ENCODE measurements at places on chromosomes 12 and 14.

DNA sequence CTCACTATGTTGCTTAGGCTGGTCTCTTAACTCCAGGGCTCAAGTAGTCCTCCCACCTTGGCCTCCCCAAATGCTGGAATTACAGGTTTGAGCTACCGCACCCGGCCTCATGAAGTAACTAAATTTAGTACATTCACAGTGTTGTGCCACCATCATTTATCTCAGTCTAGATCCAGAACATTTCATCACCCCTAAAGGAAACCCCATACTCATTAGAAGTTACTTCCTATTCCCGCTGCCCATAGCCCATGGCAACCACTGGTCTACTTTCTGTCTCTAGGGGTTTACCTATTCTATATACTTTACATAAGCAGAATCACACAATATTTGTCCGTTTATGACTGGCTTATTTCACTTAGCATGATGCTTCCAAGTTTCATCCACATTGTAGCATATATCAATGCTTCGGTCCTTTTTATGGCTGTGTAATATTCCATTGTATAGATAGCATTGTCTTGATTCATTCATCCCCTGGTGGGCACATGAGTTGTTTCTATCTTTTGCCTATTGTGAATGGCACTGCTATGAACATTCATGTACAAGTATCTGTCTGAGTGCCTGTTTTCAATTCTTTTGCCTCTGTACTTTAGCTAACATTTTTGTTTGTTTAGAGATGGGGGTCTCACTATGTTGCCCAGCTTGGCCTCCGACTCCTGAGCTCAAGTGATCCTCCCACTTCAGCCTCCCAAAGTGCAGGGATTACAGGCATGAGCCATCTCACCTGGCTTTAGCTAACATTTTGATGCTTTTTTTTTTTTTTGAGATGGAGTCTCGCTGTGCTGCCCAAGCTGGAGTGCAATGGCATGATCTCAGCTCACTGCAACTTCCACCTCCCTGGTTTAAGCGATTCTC lies 10.2 kb upstream of the SH2B3 start:
- DNase-seq, result no peak

DNA sequence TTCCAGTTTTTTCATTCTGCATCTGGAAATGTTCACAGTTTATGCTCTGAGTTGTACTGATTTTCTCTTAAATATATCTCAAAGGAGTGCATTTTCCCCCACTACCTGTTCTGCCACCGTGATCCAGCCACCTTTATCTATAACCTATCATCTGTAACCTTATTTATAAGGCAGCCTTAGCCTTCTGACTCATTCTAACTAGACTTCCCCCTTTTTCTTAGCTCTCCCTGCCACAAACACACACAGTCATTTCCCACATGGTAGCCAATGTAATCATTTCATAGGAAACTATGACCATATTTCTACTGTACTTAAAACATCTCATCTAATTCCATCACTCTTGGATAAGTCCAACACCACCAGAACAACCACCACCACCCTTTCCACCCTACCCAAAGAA lies 10.8 kb upstream of the GYS2 start:
- DNase-seq, result no peak

- no peak for DNase-seq
Measured at GRCh38 chr14:32601069-32601468, 272.0 kb downstream of the AKAP6 start.

- DNase-seq, result no peak
Measured at GRCh38 chr14:33814010-33814409, 136.9 kb downstream of the EGLN3 start.

GRCh38 chr14:73784181-73784987 lies 67.2 kb upstream of the PTGR2 start:
- DNase-seq, result no peak
